ENCODE measurements at places on chromosomes 16 and 17. TPM values are rescaled to one million over a fixed set of nuclear protein-coding genes. Genes with fewer than 3 reads are reported as not detected.

The MPO gene
- polyA plus RNA-seq, result 2.7 TPM

The SARM1 gene
- polyA plus RNA-seq, result 16.8 TPM

The GLIS2 gene
- 46.2 TPM for polyA plus RNA-seq

- DNase-seq, result no peak
Observed at GRCh38 chr17:44235583-44235936, 16.1 kb upstream of the UBTF start.

DNA sequence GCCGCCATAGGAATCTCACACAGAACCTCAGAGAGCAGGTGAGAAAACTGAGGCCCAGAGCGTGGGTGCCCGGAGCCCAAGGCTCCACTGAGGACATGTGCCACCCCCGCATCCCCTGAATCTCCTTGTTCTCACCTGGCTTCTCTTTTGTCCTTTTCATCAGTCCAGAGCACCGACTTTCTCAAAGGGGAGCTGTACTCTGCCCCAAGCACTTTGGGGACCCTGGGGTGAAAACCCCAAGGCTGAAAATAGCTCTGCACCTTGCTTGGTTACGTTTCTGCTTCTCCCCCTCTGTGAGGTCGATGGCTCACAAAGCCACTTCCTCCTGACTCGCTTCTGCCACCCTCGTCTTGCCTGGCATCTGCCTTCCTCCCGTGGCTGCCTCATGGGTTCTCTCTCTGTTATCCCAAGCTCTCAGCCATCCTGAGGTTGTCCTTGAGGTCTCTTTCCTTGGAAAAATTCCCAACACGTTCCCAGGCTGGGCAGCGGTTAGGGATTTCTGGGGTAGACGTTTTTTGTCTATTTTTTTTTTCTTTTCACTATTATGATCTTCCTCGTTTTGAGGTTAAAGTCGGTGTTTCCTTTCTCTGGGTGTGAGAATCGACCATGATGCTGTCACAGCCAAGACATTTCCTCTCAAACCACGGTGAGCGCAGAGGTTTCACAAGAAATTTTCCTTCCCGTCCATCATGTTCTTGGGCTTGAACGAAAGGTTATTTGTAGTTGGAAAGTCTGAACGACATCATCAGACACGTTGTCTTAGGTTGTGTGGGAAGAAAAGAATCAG is 37.2 kb downstream of the IRF8 start:
- DNase-seq, result no peak

DNA sequence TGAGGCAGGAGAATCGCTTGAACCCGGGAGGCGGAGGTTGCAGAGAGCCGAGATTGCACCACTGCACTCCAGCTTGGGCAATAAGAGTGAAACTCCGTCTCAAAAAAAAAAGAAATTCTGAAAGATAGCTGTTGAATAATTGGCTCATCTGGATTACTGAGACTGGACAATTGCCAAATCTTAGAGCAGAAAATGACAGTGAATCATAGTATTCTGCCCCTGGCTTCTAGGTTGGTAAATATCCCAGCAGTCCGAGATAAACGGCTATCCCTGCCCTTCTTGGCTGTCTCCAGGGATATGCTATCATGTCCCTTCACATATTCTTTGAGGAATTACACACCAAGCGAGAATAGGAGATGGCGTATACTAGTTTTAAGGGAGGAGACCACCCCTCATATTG is 35.5 kb upstream of the METTL16 start:
- no peak for DNase-seq
